Fibroblast of villous mesenchyme (primary cell): ENCODE measurements at places on chromosomes 16 and 17.

DNA sequence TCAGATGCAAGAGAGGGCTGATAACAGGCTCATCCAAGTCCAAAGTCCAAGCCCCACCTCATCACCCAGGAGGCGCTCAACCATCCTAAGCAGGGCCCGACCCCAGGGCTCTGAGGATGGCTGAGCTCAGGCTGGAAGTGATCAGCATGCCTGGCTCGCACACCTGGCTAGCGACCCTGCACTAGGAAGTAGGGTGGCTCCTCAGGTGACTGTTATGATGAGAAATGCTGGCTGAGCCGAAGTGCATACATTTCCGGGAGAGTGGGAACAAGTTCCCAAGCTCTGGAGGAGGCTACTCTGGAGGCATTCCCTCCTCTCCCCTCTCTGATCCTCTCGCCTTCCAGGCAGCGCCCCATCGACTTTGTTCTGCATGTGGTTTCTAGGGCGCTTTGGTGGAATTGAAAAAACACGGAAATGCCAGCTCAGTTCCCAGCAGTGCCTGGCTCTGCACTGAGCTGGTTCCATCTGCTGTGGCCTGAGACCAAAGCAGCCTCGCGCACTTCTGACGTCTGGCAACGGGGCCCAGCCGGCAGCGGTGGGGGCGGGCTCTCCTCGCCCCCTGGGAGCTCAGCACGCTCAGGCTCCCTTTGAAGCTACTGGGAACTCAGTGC, 130.3 kb downstream of the IRF8 start:
- DNase-seq: peak; percentile 57

- no peak for DNase-seq
Measured at GRCh38 chr16:81453091-81453728, 8.6 kb downstream of the CMIP start.

GRCh38 chr17:38617074-38617860, 11.5 kb upstream of the SRCIN1 start:
- DNase-seq: no peak

GRCh38 chr16:5549802-5550201, 452.2 kb upstream of the EEF2KMT start:
- no peak for DNase-seq

DNA sequence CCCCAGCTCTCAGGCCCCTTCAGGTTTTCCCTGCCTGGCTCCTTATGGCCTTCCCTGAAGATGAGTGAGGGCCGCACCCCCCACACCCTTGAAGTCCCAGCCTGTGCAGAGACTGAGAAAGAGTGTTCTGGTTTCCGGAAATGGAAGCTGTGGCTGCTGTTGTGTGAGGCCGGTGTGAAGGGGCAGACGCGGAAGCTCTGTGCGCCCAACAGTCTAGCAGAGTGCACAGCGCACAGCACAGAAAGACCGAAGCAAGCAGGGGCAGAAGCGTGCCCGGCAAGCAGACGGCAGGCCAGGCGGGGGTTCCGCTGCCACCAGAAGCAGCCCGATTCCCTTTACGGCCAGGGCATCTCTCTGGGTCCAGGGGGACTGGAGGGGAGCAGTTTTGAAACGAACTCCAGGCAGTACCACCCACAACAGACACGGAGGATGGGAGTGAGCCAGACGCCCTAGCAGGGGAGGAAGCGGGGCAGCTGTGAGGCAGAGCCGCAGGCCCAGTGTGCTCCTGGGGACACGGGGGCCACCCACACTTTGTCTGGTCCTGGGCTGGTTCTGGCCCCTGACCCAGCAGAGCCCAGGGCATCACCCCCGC, 16.7 kb downstream of the TPSG1 start:
- DNase-seq: no peak

- DNase-seq: peak; percentile 79
Measured at GRCh38 chr16:728131-728889, 1.4 kb downstream of the HAGHL start.

- peak; percentile 25 for DNase-seq
Measured at GRCh38 chr17:6257336-6257735, 177.6 kb downstream of the AIPL1 start.

- peak; percentile 22 for DNase-seq
Measured at GRCh38 chr17:36008998-36009665, 7.8 kb upstream of the CCL15 start.

GRCh38 chr17:17411692-17412091, 65.1 kb upstream of the MED9 start:
- peak; percentile 52 for DNase-seq

DNA sequence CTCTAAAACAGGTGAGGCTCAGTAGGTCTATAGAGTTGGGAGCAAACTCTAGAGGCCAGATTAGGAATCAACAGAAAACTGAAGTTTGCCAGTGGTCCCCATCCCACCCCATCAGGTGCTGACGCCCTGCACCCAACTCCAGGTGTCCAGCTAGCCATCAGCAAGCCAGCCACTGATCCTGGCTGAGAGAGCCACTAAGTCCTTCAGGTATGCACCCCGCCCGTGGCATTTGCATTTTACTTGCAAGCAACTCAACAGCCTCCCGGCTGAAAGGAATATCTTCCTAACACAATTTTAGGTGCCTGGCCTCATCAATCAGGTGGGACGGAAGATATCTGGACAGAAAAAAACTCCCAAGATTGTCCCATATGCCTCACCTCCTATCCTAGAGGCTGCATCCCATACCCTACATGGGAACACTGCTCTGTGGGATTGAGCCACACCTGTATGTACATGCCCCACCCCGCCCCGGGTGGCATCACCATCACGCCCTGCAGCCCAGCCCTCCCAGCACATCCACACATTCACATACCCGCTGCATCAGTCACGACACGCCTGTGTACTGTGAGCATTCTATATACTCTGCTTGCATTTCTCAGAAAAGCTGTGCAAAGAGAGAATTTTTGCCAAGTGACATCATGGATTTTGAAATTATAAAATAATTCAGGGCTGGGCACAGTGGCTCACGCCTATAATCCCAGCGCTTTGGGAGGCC, 8.3 kb downstream of the OTOP3 start:
- no peak for DNase-seq

GRCh38 chr17:82943751-82944150, 103.9 kb upstream of the ZNF750 start:
- no peak for DNase-seq

- no peak for DNase-seq
Measured at GRCh38 chr17:4525691-4526397, 27.2 kb downstream of the SPNS2 start.

DNA sequence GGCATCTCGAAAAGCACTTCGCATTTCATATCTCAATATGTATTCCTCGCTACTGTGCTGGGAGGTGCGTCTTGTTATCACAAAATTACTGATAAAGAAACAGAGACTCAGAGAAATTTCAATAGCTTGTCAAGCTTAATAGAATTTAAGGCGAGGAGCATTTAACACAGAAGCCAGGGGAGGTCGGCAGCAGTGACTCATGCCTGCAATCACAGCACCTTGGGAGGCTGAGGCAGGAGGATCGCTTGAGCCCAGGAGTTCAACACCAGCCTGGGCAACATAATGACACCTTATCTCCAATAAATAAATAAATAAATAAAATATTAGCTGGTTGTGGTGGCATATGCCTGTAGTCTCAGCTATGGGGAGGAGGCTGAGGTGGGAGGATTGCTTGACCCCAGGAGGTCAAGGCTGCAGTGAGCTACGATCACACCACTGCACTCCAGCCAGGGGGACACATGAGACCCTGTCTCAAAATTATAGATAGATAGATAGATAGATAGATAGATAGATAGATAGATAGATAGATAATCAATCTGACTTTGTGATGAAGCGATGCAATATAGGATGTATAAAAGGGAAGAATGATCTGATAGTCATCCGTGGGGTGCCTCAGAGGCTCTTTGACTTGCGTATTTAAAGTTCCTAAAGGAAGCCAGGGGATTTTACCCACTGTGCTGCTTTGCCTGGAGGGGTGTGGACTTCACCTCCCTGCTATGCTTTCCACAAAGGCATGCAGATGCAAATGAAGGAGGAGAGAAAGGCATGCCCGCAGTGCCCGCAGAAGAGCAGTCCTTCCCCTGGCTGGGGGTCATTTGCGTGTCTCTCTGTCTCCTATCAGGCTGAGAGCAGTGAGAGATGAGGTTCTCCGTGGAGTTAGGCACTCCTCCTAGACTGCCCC, 15.9 kb upstream of the USP10 start:
- DNase-seq: no peak

- no peak for DNase-seq
Measured at GRCh38 chr16:57688987-57689761, 5.4 kb upstream of the DRC7 start.

GRCh38 chr16:83475108-83475507, 332.7 kb upstream of the HSBP1 start:
- DNase-seq: no peak

- no peak for DNase-seq
Measured at GRCh38 chr16:27085182-27085581, 18.5 kb downstream of the C16orf82 start.

DNA sequence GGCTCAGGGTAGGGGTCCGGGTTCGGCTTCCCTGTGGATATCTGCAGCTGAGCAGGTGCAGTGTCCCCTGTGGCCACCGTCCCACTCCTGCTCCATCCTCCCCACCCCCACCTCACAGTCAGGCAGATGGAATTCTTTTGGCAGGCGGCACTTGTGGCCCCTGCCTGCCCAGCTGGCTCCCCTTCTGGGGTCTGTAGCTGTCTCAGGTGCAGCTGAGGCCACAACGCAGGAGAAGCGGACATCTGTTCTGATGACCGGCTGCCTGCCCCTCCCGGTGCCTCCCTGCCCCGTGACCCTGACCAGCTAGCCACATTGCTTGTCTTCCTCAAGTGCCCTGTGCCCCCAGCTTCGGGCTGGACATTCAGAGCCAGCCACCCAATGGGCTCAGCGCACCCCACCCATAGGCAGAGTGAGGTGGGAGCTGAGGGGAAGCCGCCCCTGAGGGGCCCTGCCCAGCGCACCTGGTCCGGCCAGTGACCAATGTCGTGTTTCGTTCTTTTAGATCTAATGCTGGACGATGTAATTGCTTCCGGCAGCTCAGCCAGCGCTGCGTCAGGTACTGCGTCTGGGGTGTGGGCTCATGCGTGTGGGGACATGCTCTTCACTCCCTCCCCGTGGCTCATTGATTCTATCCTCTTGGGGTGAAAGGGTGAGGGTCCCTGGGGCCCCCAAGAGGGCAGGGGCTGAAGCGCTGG, 25.2 kb upstream of the ABCC3 start:
- DNase-seq: no peak

GRCh38 chr17:79079421-79080200, 5.0 kb downstream of the ENGASE start:
- no peak for DNase-seq

DNA sequence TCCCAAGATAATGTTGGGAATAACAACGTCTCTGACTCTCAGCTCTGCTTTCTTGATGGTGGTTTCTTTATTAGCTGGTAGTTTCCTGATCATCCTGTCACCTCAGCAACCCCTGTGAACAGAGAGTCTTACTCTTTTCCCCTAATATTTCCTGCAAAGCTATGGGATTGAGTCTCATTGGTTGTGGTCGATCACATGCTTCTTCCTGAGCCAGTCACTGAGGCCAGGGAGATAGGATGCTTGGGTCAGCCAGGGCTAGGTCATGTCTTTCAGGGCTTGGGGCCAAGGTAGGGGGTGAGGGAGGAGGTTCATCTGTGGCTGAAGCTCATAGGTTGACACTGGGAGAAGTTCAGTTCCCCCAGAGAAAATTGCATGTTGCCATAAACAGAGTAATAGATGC, 114.3 kb downstream of the ABCC1 start:
- no peak for DNase-seq

DNA sequence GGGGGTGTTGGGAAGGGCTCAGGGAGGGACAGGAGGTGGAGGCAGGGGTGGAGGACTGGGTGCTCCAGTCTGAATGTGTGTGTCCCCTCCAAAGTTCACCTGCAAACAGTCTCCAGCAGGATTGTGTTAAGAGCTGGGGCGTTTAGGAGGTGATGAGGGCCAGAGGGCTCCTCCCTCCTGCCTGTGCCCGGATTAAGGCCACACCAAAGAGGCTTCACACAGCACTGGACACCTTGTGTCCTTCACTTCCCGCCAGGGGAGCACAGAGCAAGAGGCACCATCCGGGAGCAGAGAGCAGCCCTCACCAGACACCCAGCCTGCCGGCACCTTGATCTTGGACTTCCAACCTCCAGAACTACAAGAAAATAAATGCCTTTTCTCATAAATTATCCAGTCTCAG, 30.2 kb upstream of the ENPP7 start:
- no peak for DNase-seq

- no peak for DNase-seq
Measured at GRCh38 chr16:81894592-81894991, 115.5 kb downstream of the PLCG2 start.

GRCh38 chr16:89721546-89722391, 432 bp downstream of the ZNF276 start:
- DNase-seq: peak; percentile 79

DNA sequence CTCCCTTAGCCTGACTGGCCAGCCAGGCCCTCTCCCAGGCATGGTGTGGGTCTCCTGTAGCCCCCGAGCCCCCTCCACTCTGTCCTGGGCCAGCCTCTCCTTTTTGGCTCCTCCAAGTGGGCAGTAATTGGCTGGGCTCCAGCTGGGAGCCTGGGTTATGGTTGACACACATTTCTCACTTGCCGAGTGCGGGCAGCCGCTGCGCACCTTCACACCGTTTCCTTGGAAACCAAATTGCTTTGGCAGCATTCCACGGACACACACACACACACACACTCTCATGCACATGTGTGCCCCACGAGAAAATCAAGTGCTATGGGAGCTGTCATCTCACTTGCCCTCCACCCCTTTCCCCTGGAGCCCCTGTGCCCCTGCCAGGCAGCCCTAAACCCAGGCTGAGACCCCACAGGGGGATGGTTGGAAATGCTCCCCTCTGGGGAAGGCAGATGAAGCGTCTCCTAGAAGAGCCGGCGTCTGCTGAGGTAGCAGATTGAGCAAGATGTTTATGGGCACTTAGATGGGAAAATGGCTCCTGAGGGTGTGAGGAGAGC, 402.7 kb upstream of the TNRC6C start:
- no peak for DNase-seq

GRCh38 chr17:68820476-68820824, 134.7 kb downstream of the ABCA8 start:
- DNase-seq: peak; percentile 61

- peak; percentile 90 for DNase-seq
Measured at GRCh38 chr17:19554393-19554792, 20.7 kb downstream of the SLC47A1 start.

DNA sequence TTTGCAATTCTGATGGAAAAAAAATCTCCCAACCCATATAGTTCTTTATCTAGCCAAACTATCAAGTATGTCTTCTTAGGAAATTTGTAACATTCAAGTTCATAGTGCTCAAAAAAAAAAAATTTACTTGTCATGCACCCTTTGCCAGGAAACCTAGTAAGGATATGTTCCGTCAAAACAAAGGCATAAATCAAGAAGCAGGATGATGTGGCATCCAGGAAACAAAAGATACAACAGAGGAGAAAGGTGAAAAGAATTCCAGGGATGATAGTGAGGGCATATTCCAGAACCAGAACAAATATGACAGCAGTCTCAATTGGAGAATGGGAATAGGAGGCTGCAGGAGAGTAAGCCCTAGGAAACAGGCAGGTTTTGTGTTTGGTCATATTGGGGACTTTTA, 104.6 kb downstream of the SPAG9 start:
- peak; percentile 19 for DNase-seq
